ENCODE measurements at places on chromosomes 4 and X.

GRCh38 chrX:17527135-17527701 lies 152.2 kb downstream of the NHS start:
- DNase-seq, result peak; percentile 80

- DNase-seq, result peak; percentile 41
Measured at GRCh38 chr4:76197971-76198410, 15.6 kb downstream of the SCARB2 start.

DNA sequence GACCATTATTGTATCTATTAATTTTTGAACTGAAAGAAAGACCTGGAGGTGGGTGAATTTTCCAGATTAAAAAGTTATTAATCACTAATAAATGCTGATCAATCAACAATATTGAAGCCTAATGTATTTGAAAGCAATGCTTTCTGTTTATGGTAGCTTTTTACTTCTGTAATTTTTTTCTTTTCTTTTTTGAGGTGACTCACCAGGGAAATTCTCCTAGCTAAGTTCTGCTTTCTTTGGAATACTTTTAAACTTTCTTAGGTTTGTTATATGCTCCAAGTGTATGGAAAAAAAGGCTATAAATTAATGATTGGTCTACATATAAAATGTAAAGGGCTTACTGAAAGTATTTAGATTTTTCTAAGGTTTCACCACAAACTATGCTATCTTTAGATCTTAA lies 94.2 kb downstream of the MBNL3 start:
- no peak for DNase-seq

DNA sequence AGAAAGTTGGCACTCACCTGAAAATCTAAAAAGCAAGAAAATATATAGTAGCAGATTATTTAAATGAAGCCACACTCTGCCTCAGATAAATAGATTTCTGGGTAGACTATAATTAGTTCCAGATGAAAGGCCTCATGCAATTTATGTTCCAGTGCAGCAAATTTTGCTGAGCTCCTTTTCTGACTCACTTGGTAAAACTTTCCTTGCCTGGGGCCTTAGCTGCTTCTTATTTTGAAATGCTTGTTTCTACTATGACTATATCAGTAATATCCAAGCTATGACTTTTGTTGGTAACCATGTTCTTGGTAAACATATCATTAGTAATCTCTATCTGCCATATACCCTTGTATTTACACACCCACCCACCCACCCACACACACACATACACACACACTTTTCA lies 961.8 kb downstream of the SH3BGRL start:
- DNase-seq, result no peak

GRCh38 chr4:187258651-187259401 lies 535.2 kb upstream of the FAT1 start:
- no peak for DNase-seq

GRCh38 chr4:149781150-149781549 lies 34.5 kb downstream of the IQCM start:
- peak; percentile 6 for DNase-seq

DNA sequence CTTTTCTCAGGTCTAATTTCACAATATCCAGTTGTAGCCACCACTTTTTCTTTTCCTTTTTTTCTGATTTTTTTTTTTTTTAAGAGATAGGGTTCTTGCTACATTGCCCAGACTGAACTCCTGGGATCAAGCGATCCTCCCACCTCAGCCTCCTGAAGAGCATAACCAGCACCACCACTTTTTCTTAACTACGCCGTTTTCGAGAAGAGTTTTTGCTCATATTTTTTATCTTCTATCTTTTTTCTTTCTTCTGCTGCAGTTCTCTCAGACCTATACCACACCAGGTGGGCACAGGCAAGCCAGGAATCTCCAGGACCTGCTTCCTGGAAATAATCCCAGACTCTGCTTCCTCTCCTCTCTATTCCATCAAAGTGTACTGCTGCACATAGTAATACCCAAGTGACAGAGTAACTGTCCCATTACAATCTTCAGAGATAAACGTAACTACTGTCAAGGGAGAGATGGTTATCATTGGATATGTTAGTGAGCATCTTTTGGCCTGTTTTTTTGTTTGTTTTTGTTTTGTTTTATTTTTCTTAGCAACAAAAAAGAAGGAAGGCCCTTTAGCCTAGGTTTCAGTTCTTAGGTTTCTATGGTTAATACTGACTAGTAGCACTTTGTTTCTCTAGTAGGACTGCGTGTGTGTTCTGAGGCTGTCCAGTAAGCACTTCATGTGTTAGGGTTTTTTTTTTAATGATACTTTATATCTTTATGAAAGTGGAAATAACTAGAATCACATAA lies 59.2 kb upstream of the TXK start:
- no peak for DNase-seq

DNA sequence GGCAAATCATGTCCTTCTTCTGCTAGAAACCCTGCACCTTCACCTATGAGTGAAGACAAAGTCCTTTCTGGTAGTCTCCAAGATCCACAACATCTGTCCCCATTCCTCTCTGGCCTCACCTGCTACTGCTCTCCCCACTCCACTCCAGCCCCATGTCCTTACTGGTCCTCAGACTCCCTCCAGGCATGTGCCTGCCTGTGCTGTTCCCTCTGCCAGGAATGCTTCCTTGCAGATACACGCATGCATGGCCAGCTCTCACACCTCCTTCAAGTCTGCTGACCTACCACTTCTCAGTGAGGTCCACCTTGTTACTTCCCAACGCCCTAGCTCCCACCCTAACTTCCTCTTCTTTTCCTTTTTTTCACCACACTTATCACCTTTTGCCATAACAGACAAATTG lies 18.1 kb downstream of the HMGB2 start:
- no peak for DNase-seq
